ENCODE measurements at places on chromosomes 1 and 21.

DNA sequence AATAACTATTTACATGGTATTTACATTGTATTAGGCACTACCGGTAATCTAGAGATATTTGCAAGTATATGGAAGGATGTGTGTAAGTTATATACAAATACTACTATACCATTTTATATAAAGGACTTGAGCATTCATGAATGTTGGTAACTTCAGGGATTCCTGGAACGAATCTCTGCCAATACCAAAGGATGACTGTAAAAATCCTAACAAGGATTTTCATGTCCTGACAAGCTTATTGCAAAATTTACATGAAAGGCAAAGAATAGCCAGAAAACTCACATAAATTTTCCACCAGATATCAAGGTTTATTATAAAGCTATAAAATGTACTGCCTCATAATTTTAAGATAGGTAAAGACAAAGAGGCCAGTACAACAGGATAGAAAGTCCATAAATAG is 325.2 kb upstream of the NRIP1 start:
- no peak for DNase-seq

- no peak for DNase-seq
These were observed 19.9 kb downstream of the LCE3E start for GRCh38 chr1:152546704-152547103.

- no peak for DNase-seq
These were observed 102.2 kb downstream of the COQ8A start for GRCh38 chr1:227042292-227042691.

DNA sequence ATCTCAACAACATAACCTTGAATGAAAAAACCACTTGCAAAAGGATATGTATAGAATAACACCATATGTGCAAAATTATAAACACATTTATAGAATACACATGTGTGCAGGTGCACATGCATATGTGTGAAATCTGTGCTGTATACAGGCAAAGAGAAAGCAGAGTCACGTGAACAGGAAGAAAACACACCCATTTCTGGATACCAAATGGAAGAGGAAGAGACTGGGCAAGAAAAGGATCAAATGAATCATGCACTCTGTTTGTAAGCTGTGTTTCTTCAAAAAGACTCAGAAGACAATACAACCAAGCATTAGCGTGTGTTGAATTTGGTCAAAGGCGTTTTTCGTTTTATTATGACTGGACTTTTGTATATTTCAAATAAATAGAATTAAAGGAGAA is 111.3 kb upstream of the ERG start:
- no peak for DNase-seq

DNA sequence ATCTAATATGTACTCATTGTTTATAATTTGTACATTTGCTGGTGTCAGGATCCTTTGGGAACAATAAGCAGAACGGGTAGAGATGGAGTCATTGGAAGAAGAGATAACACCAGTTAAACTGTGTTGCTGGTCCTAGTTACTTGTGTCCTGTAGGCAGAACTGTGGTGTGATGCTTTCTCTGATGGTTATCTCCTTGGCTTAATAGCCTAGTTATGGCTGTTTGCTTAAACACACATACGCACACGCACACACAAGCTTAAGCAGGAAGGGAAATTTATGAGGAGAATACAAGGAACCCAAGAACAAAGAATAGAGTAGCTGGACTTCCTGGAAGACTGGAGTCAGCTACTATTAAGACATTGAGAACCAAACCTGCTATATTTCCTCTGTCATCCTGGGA is 5.7 kb upstream of the PKN2 start:
- DNase-seq = no peak

DNA sequence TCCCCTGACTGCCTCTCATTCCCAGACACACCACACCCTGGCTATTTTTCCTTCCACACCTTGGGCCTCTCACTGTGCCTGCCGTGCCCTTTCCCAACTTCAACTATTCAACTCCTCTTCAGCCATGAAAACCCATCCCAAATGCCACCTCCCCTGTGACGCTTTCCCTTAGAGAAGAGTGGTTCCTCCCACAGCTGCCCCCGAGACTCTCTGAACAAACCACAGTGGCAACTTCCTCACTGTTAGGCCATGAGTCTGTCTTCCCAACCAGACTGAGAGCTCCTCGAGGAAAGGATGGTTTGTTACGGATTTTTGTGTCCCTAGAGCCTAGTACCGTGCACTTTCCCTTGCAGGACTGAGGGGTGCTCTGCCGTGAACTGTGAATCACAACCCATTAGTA is 59.2 kb downstream of the LRRN2 start:
- DNase-seq = no peak

- peak; percentile 14 for DNase-seq
These were observed 22.9 kb downstream of the TSHB start for GRCh38 chr1:115052454-115053083.

DNA sequence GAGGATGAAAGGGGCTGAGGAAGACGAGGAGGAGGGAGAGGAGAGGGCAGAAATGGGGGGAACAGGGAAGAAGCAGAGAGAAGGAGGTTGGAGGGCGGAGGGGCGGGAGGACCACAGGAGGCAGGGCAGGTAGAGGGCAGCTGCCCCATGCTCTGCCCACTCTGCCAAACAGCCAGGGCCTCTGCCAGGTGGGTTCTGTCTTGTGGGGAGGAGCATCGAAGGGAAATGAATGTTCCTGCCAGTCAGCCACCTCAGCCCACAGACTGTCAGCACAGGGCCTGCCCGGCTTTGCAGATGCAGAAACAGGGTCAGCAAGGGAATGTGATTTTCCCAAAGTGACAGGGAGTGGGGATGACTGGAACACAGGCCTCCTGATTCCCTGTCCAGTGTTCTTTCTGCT is 82.6 kb downstream of the GRIK3 start:
- DNase-seq = no peak

GRCh38 chr21:44814498-44815023 is 3.3 kb downstream of the SUMO3 start:
- DNase-seq = no peak

DNA sequence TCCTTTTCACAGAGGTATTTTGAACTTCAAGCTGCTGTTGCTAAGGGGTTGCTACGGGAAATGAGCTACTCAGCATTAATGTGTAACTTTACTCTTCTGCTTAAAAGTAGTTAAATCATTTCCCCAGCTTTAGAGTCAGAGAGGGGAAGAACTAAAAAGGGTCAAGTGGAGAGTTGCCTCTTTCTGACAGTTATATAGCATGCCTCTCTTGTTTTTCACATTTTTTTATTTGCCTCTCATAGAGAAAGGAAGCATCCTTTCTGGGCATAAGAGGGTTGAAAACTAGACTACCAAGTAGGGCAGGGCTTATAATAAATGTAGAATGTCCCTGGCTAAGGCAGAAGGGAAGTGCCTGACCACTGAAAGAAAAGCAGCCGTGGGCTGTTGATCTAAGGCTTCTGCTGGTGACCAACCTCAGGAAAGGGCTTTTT is 10.1 kb upstream of the ELAVL4 start:
- DNase-seq = no peak

DNA sequence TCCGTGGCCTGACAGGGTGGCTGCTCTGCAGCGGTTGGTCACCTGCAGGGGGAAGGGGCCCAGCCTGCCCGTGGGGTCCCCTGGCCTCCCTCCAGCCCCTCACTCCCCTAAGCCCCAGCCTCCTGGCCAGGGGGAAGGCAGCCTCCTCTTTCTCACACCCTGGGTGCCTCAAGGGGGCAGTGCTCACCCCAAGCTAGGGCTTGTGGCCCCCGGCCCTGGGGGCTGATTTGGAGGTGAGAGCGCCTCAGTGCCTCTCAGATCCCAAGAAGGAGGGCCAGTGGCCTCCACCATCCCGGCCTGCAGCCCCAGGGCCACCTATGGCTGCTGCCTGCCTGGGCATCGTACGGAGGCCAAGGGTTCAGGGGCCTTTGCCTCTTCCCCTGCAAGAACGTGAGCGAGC is 66.4 kb upstream of the TTC34 start:
- DNase-seq = no peak

DNA sequence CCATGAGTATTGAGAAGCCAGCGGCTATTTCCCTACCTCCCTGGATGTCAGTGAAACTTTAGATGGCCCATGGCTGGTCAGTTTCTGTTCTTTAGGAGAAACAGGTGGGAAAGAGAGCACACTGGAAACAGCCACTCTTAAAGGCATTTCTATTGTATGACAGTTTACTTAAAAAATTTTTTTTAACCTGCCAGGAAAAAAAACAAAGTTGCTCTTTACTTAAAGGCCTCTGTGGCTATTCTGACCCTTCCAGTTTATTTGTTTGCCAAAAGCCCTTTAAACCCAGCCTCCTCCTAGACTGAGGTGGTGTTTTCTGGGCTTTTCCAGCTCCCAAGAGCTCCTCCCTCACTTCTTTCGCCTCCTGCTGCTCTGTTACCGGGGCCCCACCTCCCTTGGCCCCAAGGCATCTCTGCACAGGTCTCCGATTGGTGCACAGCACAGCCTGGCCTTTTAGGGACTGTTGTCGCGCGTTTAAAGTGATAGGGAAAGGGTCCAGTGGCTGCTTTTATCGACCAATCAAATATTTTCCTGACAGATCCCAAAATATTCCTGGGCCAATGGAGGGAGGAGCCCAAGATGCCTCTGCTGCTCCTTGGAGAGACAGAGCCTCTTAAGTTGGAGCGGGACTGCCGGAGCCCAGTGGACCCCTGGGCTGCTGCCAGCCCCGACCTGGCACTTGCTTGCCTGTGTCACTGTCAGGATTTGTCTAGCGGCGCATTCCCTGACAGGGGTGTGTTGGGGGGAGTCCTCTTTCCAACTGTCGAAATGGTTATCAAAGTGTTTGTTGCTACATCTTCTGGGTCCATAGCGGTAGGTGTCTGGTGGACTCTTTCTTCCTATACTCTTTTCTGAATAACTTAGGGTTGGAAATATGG is at the start of gene SH3BGR:
Gene SH3BGR, plus strand, starts transcription at position 639 of the 875 bp plus-strand sequence. Its CDS starts 127 bp downstream, at position 766.
- DNase-seq = no peak

DNA sequence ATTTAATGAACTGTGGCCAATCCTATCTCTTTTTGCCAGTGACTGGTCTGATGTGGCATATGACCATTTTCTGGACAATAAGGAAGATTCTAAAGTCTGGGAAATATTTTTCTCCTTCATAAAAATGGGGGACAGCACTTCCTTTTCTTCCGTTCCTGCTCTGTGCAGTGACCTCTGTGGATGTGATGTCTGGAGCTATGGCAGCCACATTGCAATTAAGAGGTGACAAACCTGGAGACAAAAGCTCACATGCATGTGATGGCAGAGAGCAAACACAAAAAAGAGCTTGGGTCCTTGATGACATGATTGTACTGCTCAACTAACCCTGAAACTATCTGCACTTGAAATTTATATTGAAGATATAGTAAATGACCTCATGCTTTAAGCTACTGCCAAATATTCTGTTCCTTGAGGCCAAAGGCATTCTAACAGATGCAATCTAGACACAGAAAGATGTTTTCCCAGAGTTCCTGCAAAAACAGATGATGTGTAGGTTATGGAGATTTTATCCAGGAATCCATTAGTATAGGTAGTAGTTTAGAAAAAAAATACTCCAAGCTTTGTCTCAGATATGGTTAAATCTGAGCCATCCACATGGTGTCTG is 2.2 kb upstream of the MAGI3 start:
- DNase-seq = no peak
